Pulmonary artery endothelial cell (primary cell): ENCODE measurements at places on chromosomes 2 and 18. TPM values are rescaled to one million over a fixed set of nuclear protein-coding genes. Genes with fewer than 3 reads are reported as not detected.

CPO gene
- total RNA-seq: not detected in 2 replicates

CPS1 gene
- 3.9 and 18.0 TPM in 2 replicates for total RNA-seq

DNA sequence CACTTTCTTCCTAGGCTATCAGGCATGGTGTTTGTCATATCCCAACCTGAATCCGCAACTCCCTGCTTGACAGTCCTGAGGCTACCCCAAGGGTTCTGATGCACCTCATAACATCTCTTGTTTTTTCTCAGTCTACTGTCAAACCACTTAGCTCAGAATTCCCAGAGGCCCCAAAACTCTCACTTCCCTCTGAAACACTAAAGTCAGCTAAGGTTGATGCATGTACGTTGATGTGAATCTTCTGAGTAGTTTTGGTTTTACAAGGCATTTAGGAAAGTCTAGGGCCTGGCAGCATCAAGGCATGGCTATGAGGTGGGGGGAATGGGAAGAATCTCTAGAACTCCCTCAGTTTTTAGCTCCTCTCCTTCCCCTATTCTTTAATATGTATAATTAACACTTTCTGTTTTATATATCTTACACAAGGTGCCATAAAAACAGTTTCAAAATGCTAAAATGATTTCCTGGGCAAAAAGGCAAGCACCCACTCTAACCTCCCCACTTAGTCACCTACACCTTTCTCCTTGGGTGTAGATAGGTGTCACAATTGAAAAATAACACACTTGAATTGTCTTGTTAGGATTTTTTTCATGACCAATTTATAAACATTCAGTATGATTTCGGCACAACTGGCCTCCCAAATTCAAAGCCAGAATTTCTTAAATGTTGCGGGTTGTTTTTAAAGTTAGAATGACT, 71.4 kb upstream of the TANK start:
- no peak for DNase-seq

- no peak for DNase-seq
These were observed 694.1 kb downstream of the PLCL1 start for GRCh38 chr2:198498516-198498915.

GRCh38 chr2:240948905-240949790, 43.0 kb downstream of the CROCC2 start:
- DNase-seq: no peak
